ENCODE measurements at places on chromosomes 4 and X.

- DNase-seq = no peak
These were observed 72.8 kb downstream of the MANBA start for GRCh38 chr4:102687982-102688433.

- DNase-seq = no peak
These were observed 84.4 kb downstream of the HTRA3 start for GRCh38 chr4:8353912-8354453.

DNA sequence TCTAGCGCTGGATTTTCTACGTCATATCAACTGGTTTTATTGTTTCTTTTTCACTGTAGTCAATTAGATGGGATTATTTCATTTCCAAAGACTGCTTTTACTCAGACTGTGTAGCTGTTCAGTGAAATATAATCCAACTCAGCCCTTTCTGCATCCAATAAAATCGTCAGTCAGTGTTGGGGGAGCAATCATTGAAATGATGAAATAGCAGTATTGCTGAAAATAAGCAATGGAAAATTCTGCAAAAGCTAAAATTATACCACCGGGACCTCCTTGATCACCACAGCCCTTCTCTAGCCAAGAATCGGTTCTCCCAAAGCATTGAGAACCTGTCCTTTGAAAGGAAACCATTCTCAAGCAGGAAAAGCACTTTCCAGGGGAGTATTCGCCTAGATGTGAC lies 243.1 kb upstream of the TENM3 start:
- DNase-seq = no peak

DNA sequence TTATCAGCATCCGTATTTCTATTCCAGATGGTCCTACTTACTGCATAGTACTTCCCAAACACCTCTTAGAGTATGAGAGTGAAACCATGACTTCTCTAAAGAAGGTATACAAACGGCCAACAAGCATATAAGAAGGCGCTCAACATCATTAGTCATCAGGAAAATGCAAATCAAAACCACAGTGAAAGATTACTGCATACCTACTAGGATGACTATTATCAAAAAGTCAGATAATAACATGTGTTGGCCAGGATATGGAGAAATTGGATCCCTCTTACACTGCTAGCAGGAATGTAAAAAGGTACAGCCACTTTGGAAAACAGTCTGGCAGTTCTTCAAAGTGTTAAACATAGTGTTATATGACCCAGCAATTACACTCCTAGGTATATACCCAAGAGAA lies 215.3 kb upstream of the CXorf66 start:
- DNase-seq = no peak

GRCh38 chr4:38684271-38684670 lies 20.3 kb downstream of the KLF3 start:
- no peak for DNase-seq

DNA sequence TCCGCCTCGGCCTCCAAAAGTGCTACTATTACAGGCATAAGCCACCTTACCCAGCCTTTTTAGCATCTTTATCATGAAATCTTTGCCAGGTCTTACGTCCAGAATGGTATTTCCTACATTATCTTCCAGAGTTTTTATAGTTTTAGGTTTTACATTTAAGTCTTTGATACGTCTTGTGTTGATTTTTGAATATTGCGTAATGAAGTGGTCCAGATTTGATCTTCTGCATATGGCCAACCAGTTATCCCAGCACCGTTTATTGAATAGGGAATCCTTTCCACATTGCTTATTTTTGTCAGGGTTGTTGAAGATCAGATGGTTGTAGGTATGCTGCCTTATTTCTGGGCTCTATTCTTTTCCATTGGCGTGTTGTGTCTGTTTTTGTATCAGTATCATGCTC lies 349.6 kb downstream of the KCTD8 start:
- no peak for DNase-seq

DNA sequence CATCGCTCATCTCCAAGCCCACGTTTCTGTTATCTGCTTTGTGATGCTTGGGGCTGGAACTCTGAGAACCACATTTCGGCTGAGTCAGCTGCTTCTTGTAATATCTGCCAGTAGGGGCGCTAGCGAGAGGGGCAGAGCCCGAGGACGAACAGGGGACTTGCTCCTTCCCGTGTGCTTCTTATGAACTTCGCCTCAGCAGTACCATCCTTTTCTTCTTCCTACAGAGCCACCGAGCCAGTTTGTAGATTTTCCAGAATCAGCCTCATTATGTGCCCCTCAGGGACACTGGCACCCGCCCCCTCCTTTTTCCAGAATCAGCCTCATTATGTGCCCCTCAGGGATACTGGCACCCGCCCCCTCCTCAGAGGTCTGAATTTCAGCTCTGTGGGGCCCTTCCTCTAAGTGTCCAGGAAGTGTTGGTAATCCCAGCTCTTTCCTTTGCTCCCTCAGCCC lies 441.7 kb upstream of the RASGEF1B start:
- peak; percentile 46 for DNase-seq

GRCh38 chr4:168711197-168712140 lies 214.6 kb downstream of the PALLD start:
- DNase-seq = no peak

GRCh38 chrX:44952329-44953027 lies 79.5 kb downstream of the KDM6A start:
- DNase-seq = no peak

Measured in activated gamma-delta T cell treated with Interleukin-2 at 50 U/mL for 16 hours (primary cell).